ENCODE measurements at places on chromosomes 1 and 21.

GRCh38 chr1:1628754-1629429 lies 3.1 kb upstream of the MMP23B start:
- no peak for DNase-seq

GRCh38 chr1:58764294-58764978 lies 19.4 kb downstream of the JUN start:
- DNase-seq: no peak

DNA sequence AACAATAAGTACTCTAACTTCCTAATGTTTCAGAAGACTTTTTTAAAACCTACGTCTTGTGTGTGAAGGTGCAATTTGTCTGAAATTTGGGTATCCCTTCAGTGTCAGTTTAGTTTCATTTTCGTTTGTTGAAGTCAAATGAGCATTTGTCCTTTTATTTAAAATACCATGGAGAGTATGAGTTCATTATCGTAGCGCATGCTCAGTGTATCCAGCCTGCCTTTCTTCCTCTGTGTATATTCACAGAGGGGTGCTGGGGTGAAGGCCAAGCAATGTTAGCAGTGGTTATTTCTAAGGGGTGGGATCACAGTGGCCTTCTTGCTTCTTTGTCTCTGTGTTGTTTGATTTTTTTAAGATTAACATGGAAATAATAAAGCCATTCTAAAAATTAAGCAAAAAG lies 43.2 kb downstream of the CNN3 start:
- no peak for DNase-seq

DNA sequence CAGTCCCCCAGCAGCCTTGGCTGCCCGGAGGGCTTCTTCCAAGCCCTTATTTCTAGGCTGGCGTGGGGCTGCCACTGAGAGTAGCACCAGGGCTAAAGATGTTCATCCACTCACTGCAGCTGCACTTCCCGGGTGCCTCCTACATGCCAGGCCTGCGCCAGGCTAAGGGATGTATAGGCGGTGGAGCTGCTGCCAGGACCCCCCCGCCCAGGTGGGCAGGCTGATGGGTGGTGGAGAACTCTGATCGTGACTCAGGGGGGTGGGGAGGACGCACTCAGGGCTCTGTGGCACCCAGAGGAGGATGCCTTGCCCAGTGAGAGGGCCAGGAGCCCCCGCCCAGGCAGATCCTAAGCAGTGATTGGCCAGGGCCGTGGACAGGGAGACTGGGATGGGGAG lies 34.1 kb downstream of the CFAP74 start:
- no peak for DNase-seq

- no peak for DNase-seq
These were observed 1.6 kb downstream of the TTC13 start for GRCh38 chr1:230976825-230977747.

GRCh38 chr1:89538361-89538760 lies 13.7 kb downstream of the LRRC8B start:
- no peak for DNase-seq

GRCh38 chr1:206496131-206496793 lies 11.1 kb upstream of the RASSF5 start:
- no peak for DNase-seq

DNA sequence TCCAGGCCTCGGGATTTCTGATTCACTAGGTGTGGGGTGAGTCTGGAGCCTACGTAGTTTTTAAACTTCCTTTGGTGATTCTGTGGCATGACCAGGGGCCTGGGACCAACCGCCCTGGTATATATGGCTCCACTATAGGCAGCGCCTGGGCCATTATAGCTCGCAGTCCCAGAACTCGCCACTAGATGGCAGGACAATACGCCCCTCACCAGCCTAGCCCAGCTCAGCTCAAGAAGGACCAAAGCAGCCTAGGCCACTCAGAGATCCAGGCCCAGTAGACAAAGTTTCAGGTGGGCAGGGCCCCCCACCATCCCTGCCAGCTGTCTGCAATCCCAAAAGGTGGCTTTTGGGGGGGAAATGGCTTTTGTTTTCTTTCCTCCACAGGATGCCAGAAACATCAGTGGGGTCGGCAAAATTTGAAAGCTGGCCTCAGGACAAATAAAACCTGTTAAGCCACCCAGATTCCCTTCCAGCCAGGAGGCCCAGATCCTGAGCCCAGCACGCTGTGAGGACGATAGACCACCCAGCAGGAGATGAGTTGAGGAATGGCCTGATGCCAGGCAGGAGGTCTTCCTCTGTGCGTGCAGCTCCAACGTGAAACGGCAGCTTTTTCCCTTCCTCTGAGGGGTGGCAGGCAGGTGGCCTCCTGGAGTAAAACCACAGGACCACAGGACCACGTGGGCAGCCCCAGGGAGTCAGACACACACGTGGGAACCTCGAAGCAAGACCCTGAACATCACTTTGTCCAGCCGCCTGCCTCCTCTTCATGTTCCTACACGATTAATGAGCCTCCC lies 24.8 kb upstream of the TMEM51 start:
- DNase-seq: peak; percentile 56

DNA sequence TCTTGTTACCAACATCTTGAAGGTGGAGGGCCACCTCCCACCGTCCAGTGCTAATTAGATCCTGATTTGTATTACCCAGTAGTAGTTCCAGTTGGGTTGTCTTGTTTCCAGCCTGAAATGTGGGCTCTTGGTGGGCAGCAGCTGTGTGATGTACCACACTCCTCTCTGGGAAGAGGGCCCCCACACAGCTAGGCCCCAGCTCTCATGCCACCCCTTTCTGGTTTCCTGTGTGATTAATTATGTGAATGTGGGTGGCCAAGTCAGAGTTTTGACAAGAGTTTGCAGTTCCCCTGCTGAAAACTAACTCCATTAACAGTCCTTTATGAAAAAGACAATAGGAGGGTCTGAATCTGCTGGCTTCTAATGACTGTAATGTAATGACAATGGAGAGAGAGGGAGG lies 3.8 kb downstream of the HMGB4 start:
- no peak for DNase-seq

- peak; percentile 33 for DNase-seq
These were observed 1.2 kb upstream of the DENND1B start for GRCh38 chr1:197776351-197777105.

DNA sequence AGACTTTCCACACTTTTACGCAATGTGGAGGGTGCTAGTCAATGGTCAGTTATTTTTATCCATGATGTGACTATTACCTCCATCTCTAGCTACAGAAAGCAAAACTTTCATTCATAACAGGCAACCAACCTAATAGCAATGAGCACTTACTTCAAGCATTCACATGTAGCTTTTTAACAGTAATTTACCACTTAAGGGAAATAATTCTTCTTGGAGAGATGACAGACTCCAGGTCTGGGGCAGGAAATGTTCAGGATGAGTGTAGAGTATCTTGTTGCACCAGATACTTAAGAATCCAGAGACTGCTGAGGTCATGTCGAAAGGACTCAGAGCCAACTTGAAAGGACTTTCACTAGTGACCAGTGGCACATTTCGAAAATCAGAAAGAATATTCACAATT lies 347.6 kb downstream of the CHRM3 start:
- no peak for DNase-seq

DNA sequence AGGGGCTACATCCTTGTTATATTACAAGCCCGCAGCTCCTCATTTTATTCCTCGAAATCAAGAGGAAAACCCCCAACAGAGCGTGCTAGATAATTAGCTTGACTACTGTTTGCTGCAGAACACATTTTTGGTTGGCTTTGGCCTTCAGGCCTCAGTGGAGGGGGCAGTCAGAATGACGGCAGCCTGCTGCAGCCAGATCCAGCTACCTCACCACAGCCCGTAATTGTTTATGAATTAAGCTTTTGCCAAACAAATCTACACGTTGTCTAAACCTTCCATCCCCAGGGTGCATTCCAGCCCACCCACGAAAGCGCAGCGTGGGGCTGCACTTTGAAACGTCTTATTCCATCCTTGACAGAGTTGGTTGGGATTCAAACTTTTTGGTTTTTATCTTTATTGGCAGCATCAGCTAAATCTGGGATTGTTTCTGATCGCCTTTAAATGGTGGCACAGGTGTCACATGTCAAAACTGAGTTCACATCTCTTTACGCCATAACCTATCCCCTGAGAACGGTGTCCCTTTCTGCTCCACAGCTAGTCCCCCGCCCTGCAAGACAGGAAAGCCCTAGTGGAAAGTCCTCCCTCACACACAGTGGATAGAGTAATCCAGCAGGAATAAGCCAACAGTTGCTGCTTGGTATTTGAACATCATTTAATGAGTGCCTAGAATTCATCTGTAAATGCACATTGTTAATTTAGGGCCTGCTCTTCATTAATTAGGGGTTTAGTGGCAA lies 195.5 kb downstream of the LMO4 start:
- no peak for DNase-seq

GRCh38 chr21:40729761-40730425 lies 117.1 kb downstream of the DSCAM start:
- no peak for DNase-seq

- DNase-seq: no peak
These were observed 720 bp downstream of the PSMB2 start for GRCh38 chr1:35640380-35641232.

DNA sequence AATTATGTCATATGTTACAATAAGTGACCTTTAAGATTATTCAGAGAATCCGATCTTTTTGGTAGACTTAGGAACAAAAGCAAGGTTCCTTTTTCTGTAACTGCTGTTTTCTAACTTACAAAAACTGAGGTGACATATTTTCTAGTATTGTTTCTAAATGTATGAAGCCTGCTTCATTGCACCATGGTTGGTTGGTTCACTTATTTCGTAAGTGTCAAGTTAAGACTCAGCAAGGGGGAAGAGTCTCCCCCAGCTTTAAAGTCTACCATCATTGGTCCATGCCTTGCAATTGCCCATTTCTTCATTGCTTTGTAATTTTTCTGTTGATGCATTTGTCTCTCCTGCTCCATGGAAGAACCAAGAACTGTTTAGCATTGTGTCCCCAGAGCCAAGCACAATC lies 136.9 kb downstream of the DISC1 start:
- DNase-seq: no peak

- DNase-seq: no peak
These were observed 14.5 kb downstream of the BRINP2 start for GRCh38 chr1:177185209-177185608.

DNA sequence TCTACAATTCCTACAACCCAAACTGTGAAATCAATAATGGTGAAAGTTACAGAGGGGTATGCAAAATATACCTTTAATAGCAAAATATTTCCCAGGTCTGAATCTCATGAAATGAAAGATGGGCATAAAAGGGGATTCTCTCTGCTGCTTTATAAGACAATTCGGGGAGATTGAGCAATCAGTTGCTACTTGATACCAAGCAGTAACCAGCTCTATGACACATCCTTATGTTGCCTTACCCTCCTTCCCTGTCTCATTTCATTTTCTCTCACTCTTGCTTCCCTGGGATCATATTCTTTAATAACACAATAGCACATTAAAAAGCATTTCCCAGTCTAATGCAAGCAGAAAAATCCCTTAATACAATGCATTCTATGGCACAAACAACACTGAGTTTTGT lies 29.0 kb downstream of the ZSWIM5 start:
- no peak for DNase-seq

GRCh38 chr1:38045401-38046332 lies 926 bp downstream of the POU3F1 start:
- DNase-seq: no peak

DNA sequence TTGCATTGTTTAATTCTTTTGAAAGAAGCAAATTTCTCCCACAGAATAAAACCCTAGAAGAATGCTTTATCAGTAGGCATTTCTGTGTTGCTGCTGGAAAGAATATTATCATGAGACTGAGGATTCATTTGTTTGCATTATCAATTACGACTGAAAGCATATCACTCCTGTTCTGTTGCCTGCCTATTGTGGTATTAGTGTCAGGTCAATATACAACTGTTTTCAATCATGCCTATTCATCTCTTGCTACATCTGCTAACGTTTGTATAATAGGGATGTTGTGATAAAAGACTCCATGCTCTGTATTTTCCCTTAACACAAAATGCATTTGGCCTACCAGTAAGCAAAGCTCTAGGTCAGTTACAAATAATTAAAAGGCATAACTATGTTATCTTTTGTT lies 221.5 kb downstream of the PTPRC start:
- no peak for DNase-seq

GRCh38 chr1:245434280-245434679 lies 279.5 kb downstream of the KIF26B start:
- DNase-seq: no peak

DNA sequence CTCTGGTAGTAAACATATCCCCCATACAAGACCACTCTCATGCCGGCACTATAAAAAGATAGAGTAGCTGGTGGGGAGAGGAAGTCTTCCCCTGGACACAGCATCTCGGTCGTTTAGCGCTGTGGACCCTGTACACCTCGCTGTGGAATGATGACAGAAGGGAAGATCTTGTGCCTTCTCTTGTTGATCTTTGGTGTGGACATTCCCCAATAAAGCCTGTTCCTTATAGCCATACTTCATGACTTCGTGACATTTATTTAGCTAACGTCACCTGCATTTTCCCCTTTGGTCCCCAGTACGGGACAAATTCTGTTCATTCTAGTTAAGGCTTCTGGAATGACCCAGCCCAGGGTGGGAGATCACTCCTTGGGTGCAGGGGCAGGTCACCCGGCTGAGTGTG lies 24.9 kb upstream of the MAP10 start:
- no peak for DNase-seq

DNA sequence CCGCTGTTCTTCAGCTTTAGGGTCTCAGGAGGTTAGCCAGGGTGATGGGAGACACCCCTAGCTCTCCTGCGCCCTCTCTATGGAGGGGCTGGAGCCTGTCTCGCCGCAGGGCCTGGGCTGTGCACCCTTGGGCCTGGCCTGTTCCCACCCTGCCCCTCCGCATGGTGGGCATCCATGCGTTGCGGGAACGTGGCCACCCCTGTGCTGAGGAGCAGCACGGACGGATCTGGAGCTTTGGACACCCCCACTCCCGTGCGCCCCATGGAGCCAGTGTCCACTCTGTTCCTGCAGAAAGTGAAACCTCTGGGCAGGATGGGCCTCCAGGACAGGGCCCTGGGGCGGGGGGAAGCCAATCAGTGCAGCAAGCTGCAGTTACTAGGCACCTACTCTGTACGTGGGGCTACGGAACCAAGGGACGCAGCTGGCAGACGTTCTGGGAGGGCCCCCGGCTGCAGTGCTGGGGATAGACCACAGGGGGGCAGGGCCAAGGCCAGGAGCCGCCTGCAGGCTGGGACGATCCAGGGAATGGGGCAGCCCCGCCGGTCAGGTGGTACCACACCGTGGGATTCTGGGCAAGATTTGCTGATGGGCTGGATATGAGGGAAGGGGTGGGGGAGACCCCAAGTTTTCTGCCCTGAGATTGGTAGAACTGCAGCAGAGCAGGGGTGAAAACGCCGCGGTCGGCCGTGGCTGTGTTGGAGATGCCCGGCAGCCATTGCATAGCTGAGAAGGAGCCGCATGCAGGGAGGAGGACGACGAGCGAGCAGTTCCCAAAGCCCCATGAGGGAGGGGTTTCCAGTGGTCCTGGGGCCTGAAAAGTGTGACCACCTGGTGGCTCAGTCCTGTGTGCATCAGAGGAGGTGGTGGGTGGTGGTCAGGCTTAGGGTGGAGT lies 43.3 kb downstream of the TP73 start:
- peak; percentile 41 for DNase-seq

GRCh38 chr1:200207711-200208126 lies 180.2 kb downstream of the NR5A2 start:
- DNase-seq: no peak

GRCh38 chr21:28663754-28664153 lies 328.9 kb downstream of the LTN1 start:
- no peak for DNase-seq

- no peak for DNase-seq
These were observed 5.8 kb upstream of the FAM167B start for GRCh38 chr1:32241001-32241763.

GRCh38 chr1:63904826-63905225 lies 131.0 kb downstream of the ROR1 start:
- DNase-seq: no peak

Data from H54 (cell line).